Progenitor cell of endocrine pancreas (in vitro differentiated cells): ENCODE measurements at places on chromosomes 11 and 22.
A peak's percentile ranks its signal among the peaks of the same experiment; 100 is the strongest.

DNA sequence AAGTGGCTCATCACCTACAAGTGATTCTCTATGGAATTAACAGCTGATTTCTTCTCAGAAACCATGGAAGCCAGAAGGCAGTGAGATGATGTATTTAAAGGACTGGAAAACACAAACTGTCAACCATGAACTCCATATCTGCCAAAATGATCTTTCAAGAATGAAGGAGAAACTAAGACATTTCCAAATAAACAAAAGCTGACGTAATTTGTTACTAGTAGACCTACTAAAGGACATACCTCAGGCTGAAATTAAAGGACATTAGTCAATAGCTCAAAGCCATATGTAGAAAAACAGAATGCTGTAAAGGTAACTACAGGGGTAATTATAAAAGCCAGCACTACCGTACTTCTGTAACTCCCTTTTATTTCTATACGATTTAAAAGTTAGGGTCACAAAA, 129.4 kb upstream of the TMEM45B start:
- DNase-seq: no peak

DNA sequence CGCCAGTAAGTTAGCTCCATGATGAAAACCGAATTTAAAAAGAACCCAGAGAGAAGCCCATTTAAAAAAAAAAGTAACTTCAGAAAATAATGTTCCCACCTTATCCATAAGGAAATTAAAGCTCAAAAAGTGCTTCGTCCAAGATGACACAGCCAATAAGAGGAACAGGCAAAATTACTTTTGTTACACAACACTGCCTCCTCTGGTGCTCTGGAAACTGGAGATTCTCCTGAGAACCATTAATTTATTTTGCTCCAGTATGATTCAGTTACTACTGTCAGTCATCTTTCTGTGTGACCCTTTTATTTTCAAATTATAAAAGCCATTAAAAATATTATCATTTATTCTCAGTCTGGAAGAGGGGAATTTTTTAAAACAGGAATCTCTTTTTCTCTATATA, 2.0 kb downstream of the IFT27 start:
- DNase-seq: no peak

DNA sequence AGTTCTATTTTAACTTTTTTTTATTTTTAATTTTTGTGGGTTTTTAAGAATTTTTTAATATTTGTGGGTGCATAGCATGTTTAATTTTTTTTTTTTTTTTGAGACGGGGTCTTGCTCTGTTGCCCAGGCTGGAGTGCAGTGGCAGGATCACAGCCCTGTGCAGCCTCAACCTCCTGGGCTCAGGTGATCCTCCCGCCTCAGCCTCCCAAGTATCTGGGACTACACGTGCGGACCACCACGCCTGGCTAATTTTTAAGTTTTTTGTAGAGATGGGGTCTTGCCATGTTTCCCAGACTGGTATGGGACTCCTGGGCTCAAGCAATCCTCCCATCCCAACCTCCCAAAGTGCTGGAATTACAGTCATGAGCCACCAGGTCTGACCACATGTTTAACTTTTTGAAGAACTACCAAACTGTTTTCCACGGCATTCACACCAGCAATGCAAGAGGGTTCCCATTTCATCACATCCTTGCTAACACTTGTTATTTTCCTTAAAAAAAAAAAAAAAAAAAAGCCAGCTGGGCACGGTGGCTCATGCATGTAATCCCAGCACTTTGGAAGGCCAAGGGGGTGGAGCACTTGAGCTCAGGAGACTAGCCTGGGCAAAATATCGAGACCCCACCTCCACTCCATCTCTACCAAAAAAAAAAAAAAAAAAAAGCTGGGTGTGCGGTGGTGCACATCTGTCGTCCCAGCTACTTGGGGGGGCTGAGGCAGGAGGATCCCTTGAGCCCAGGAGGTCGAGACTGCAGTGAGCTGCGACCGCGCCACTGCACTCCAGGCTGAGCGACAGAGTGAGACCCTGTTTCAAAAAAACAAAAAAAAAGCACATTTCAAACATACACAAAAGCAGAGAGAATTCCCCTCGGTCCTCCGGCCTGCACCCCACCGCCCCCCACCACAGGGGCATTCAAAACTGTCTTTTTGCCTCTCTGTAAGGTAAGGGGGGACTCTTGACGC, 16.7 kb upstream of the TXNRD2 start:
- no peak for DNase-seq

- DNase-seq: peak; percentile 62
These were observed 4.5 kb upstream of the NOL12 start for GRCh38 chr22:37681556-37682049.

GRCh38 chr22:36385491-36386350, 2.0 kb downstream of the MYH9 start:
- DNase-seq: no peak

DNA sequence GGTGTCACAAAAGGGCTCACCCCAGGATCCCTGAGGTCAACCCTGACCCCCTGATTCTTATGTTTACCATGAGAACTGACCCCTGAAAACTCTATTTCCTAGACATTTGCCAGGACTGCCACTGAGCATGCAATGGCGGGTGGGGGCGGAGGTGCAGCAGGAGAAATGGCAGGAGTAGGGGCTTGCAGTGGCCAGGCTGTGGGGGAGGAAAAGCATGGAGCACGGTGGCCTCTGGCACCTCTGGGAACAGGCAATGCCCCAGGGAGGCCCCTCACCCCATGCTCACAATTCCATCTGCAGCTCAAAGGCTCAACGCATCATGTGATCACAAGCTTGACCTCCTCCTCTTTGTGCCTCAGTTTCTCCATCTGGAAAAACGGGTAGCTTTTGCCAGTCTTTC, 46.5 kb upstream of the FGF3 start:
- no peak for DNase-seq

- DNase-seq: no peak
These were observed 118.9 kb upstream of the LMO1 start for GRCh38 chr11:8382436-8383053.

- no peak for DNase-seq
These were observed 145.5 kb upstream of the BLID start for GRCh38 chr11:122261546-122261945.

GRCh38 chr11:8998017-8998416, 5.8 kb downstream of the NRIP3 start:
- DNase-seq: no peak

DNA sequence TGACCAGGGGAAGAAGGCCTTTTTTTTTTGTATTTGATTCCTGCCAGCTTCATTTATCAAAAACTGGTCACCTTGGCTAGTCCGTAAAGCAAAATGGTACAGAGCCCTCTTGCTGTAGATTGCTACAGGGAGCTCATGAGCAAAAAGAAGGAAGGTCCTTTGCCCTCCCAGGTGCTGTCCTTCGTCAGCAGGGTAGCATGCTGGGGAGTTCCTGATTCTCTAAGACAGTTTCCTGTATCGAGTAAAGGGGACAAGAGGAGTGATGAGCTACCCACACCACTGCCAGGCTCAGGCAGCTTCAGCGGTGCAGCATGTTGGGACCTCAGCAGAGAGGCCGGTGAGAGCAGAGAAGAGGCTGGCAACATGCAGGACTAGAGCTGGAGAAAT, 67.8 kb upstream of the CSNK2A3 start:
- DNase-seq: no peak

DNA sequence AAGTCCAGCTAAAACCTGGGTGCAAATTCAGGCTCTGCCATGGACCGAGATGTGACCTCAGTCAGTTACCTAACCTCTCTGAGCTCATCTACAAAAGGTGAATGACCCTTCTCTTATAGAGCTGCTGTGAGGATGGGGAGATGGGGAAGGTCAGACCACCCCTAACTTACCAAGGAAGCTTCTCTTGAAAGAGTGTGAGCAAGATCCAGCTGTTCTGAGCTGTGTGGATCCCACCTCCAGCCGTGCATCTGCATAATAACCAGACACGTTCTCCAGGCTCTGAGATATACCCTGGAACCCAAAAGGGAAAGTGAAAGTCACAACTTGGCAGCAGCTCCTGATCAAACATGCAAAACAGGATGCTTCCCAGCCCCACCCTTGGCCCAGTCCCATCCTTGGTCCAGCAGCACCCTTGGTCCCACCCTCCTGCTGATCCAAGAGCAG, at the start of gene APOL3:
TSS of gene APOL3 (minus strand) at position 257 of the 444 bp plus-strand sequence. CDS start 11,700 bp downstream, outside the sequence.
- DNase-seq: no peak

DNA sequence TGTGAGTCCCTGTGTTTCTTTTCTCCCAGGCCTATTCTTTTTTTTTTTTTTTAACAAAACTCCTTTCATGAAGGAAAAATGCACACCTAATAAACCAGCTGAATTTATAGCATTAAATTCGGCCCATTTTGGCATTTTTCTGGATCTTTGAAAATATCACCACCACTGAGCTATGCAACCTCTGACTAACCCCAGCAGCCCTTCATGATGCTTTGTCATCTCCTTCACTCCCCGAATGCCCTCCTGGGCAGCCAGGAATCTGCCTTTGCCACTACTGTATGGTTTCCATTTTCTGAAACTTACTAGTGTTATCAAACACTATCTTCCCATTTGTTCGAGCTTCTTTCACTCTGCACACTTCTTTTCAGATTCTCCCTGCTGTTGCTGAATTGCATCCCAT, 97.9 kb downstream of the ZNF280B start:
- no peak for DNase-seq

- peak; percentile 40 for DNase-seq
These were observed 13.5 kb upstream of the SORL1-AS1 start for GRCh38 chr11:121466063-121466794.

DNA sequence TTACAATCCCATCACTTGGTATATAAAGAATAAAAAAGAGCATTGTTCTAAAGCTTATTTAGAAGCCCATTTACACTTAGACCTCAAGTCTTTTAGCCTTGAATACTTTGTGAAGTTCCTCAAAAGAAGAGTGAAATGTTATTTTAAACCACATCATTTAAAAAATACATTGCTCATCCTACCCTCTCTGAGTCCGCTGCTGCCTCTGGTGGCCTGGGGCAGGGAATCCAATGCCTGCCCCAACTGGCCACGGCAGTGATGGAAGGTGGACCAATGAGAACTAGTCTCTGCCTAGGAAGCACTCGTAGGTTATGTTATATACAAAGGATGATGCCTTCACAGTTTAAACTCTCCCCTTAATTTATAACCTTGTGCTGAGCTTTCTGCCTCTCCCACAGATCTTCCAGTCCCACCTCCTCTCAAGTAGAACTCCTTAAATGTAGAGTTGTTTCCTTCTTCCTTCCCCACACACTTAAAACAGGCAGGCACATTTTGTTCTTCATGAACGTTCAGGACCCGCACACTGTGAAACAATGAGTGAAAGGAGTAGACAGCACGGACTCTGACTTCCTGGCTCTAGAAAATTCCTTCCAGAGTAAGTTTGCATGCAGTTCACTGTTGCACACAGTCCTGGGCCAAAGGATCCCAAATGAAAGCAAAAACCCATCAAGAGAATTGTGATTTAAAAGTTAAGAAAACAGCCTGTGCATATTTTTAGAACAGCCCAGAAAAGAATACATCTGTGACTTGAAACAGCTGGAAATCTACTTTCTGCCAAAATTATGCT, 167.8 kb downstream of the RRAS2 start:
- DNase-seq: no peak
